ENCODE measurements at places on chromosomes 7 and 10. TPM values are rescaled to one million over a fixed set of nuclear protein-coding genes. Genes with fewer than 3 reads are reported as not detected.

DNA sequence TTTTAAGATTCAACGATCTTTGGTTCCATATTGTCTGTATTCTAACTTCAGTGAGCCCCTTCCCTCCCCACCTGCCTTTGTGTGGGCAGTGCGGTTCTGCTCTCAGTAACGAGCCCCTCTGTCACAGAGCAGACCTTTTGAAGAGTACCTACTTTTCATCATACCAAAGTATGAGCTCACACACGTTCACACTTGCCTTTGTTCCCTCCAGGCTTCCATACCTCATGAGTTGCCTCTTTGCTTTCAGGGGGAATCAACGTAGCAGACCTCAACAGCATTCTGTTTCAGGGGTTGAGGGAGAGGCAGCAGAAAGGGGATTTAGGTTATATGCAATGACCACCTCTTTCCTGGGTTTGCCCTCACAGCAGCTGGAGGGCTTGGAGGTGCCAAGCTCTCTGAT is 211.4 kb upstream of the MDFIC start:
- no peak for DNase-seq

DNA sequence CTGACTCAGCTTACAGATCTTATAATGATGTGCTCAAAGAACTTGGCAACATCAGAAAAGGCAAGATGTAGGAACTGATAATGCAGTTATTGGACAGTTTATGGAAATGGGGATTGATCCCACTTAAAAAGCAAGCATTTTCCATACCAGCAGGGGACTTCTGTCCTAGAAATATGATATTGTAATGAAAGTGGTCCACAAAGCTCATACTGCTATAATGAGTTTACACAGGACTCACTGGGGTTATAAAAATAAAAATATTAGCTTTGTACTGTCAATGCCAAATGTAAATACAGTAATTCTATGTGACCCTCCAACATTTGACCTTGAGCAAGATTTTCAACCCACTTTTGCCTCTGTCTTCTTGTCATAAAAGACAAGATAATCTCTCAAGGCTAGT is 145.5 kb upstream of the SEM1 start:
- DNase-seq, result no peak

- no peak for DNase-seq
Observed at GRCh38 chr7:70303780-70304179, 705.5 kb downstream of the AUTS2 start.

DNA sequence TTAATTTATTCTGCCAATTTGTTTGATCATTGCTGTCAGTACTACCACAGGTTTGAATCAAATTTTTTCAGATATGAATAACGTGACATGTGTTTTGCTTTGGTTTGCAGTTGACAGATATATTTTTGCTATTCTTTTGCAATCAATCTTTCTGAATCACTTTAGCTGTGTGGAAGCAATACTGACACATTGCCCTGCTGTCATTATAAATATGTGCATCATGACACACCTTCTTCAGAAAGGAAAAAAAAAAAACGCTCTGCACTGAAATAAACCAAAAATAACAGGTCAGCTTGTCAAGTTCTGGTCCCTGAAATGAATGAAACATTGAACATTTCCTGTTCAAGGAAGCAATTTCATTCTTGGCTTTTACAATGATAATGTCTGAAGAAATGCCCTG is 93.8 kb upstream of the FAM13C start:
- DNase-seq, result no peak

GRCh38 chr7:46032942-46033341 is 111.9 kb upstream of the IGFBP3 start:
- DNase-seq, result no peak

- peak; percentile 26 for DNase-seq
Observed at GRCh38 chr7:101018271-101019167, 1.4 kb upstream of the MUC17 start.

DNA sequence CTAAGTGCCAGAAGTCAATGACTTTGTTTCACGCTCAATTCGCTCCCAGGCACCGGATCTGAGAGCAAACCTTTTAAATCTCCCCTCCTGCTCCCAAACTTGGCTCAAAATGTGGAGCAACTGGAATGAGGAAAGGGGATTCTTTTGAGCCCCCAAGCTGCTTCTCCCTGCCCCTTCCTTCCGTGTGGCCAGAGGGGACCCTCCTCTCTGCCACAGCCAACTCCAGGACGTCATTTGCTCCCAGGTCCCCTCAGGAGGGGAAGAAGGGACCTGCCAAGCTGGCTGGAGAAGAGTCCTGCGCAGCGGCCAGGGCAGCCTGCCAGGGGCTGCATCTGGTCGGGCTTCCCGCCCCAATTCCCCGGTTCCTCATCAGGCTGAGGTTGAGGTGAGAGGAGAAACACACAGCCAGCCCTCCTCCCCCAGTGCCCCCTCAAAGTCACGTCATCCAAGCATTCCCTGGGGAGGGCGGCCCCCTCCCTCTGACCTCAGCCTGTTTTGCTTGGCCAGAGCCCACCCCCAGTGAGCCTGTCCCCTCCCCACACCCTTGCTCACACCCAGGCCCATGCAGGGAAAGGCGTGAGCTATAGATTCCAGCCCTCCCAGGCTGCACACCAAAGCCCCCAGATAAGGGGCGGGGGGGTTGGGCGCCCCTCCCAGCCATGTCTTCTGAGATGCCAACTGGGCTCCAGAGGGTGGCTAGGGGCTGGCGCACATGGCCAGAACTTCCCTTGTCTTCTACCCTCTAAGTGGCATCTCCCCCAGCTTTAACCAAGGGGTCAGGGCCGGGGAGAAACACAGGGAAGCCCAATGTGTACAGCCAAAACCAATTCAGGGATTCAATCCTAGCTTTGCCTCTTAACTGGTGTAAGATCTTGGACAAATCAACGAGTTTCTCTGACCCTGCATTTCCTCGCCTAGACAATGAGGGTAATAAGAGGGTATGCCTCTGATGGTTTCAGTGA is 35.0 kb downstream of the SH3PXD2A start:
- no peak for DNase-seq

GRCh38 chr10:69340695-69341094 is 62.4 kb downstream of the HK1 start:
- no peak for DNase-seq

DNA sequence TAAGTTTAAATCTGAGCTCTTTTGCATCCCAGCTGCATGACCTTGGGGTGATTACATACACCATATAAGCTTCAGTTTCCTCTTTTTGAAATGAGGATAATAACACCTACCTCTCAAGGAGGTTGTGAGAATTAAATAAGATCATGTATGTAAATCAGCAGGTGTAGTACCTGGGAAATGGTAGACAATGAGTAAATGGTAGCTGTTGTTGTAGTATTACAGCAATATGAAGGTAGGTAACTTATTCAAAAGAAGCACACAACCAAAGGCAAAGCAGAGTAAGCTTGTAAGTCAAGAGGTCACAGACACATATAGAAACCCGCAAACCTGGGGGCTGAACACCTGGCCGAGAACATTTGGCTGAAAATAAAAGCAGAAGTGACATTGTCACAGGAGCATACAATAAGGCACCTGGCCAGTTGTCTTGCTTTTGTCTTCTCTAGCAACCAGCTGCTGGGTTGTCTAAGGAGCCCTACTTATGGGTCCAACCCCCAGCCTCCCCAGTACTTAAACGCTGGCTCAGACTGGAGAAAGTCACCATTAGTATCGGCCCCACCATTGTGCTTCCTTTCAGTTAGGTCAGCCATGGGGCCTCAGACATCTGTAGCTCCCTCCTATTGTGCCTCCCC is 203.6 kb upstream of the MKLN1 start:
- no peak for DNase-seq

DNA sequence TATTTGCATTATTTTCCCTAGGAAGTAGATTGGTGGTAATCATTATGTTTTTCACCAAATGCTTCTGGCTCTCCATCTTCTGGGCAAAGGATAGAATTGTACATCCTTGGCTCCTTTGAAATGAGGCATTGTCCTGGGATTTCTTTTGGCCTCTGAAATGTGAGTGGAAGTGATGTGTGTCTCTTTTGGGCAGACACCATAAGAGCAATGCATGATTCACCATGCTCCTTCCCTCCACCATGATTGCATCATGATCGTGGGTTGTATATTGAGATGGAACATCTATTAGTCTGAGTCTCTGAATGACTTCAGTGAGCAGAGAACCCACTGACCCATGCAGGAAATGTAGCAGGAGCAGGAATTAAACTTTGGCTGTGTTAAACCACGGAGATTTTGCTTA is 49.2 kb downstream of the ADRA2A start:
- no peak for DNase-seq

- DNase-seq, result no peak
Observed at GRCh38 chr7:2814186-2814945, 29.7 kb downstream of the GNA12 start.

DNA sequence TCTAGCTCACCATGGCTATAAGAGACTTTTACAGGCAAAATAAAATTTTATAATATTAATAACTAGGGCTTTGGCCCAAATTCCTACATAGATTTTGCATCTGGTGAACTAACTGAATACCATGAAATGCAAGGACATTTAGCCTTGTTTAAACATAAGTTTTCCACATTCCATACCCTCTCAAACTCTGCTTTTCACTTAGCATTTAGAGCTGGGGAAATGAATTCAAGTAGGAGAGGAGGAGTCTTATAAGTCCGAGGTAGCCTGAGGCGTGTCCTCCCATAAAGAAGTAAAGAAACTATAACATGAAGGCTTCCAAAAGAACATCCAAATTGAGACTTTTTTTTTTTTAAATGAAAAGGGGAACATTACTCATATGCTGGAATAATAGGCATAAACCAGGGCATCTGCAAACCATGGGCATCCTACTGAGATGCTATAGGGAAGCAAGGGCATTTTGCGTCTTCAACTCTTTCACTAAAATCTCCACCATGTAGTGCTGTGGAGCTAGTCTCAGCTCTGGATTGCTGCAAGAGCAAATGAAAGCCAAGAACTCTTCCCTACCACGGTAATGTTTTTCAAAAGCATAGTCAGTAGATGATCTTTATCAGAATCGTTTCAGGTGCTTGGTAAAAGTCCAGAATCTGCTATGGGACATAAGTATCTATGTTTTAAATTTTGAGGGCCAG is 79.1 kb downstream of the PALS2 start:
- no peak for DNase-seq

DNA sequence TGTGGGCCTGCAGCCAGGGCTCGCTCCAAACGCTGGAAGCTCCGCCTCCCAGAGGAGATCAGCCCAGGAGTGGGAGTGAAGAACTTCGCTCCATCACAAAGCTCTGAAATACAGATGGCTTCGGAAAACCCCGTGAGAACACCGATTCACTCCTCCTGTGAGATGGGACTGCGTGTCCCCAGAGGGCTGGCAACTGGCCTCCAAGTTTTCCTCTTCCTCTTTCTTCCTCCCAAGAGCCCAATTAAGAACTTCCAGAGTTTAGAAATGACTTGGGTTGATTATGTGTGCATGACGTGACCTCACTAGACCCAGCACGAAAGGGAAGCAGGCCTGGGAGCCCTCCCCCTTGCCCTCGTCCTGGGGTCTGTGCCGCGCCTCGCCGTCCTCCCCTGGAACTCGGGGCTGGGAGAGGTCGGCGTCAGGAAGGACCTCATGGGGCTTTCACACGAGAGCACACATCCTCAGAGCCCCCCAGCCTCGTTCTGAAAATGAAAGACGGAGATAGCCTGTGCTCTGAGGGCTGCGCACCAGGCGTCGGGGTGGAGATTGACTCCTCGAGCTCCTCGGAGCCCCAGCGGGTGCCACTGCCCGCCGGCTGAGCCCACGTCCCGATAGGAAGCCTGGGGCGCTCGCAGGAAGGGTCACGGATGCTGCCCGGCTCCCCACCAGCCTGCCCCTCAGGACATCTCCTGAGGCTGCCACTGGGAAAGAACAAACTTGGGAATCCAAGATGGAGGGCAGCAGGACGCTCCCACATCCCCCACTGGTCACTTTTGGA is 37.8 kb downstream of the PTPRN2 start:
- no peak for DNase-seq

DNA sequence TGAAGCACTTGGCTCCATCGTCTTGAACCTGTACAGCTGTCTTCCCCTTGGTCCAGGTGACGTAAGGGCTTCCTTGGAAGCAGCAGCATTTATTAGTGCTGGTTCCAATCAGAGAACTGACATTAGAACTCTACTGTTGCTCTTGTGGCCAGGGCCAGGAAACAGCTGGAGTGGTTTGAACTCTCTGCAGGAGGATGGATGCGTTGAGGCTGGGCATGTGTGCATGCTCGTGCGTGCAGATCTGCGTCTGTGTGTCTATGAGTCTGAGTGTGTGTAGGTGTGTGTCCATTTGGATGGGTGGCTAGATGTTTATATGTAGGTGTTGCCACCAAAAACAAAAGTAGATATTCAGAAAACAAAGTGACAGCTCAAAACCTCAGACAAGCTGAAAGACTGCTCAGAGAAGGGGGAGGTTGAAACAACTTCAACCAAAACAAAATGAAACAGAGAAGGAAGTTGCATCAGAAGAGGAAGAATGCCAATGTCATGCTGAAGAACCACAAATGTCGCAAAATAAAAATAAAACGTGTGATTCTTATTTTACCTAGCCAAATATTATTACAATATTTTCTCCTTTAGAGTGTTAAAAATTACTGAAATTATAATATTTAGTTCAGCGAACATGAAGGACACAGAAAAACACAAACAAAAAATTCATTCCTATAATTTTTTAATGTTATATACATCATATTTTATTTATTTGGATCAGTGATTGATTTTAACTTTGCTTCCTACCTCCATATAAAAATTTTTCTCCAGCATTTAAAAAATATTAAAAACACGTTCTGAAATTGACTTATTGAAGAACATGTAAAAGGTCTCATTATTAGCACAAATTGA is 96.1 kb upstream of the MKLN1 start:
- DNase-seq, result peak; percentile 53

GRCh38 chr7:75534727-75535307 is 42.7 kb downstream of the SPDYE5 start:
- DNase-seq, result peak; percentile 36

GRCh38 chr10:129438024-129438423 is 29.0 kb upstream of the MGMT start:
- no peak for DNase-seq

DNA sequence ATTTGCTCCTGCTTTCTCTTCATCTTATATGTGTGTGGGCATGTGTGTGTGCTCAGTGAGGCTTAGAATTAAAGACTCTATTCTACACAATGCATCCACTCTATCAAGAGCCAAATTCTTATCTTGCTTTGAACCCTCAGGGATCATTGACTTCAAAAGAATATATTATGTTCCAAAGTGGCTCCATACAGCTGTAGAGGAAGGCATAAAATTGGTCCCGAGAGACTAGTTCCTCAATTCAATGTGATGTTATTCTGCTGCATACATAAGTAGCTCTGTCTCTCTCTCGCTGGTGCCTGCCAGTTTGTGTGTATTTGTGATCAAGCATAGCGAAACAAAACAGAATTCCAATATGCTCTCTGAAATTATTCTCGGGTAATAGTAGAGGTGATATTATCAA is 997.9 kb upstream of the POT1 start:
- DNase-seq, result no peak

GRCh38 chr7:140920745-140921144 is 4.0 kb downstream of the BRAF start:
- no peak for DNase-seq

Gene LRRC61
- total RNA-seq, result 5.0 TPM

Gene NPFFR1
- not detected for total RNA-seq

Gene OR6V1
- total RNA-seq, result not detected

Gene PDE6C
- not detected for total RNA-seq

Gene VGF
- not detected for total RNA-seq

Gene SPDYE1
- total RNA-seq, result not detected

Gene CPA4
- total RNA-seq, result not detected

Gene OPN1SW
- total RNA-seq, result not detected

Gene GBX1
- not detected for total RNA-seq

Gene LIPM
- total RNA-seq, result not detected

Gene TMEM176A
- not detected for total RNA-seq

Gene SLC35G1
- total RNA-seq, result 3.1 TPM
